ENCODE measurements at places on chromosomes 1 and 21.

DNA sequence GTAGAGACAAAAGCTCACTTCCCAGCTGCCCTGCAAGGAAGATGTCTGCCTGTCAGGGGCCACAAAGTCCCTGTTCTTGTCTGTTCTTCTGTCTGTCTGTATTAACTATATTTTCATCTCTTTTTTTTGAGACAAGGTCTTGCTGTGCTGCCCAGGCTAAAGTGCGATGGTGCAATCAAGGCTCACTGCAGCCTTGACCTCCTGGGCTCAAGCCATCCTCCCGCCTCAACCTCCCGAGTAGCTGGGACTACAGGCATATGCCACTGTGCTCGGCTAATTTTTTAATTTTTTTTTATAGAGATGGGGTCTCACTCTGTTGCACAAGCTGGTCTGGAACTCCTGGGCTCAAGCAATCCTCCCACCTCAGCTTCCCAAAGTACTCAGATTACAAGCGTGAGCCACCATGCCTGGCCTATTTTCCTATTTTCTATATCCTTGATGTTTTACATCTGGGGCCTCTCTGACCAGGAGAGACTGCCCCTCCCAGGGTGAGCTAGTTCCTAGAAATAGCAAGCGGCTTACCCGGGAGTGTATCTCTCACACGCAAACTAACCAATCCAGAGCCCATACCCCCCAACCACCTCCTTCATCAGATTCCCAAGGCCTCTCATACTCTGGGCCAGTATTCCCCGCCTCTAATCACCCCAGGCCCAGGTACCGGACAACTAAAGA, 5.4 kb upstream of the KLHDC7A start:
- no peak for DNase-seq

DNA sequence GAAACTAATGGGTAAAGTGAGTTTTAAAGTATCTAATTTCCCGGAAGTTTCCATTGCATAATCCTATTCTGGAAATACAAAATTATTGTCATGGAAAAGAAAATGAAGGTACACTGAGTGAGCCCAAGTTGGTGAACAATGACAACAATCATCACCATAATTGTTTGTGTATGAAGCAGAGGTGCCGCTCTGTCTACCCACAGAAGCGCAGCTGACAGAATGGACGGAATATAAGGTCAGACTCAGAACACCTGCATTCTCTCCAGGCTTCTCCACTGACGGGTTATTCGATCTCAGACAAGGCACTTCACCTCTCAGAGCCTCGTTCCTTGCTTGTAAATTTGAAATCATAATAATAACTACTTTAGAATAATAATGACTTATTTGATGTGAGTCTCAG, 99.1 kb upstream of the NGF start:
- no peak for DNase-seq

DNA sequence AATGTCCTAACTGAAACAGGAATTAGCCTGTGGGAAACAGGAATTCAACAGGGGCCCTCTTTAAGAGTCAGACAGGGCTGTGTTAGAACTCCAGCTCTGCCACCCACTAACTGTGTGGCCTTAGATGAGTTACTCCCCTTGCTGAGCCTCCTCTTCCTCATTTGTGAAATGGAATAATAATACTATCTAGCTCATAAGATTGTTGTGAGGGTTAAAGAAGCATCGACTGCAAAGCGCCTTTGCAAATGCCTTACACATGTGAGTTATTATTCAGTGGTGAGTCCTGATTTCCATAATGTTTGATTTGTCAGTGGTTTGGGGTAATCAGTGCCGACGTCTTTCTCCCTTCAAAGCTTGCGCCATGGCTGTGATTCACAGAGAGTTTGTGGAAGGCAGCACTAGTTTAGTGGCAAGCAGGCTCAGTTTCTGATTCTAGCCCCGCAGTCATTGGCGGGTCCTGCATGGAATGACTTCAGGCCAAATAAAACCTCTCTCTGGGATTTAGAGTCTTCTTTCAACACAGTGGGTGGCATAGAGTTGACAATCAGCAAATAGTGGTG, 388.5 kb downstream of the PLPP3 start:
- DNase-seq: no peak

DNA sequence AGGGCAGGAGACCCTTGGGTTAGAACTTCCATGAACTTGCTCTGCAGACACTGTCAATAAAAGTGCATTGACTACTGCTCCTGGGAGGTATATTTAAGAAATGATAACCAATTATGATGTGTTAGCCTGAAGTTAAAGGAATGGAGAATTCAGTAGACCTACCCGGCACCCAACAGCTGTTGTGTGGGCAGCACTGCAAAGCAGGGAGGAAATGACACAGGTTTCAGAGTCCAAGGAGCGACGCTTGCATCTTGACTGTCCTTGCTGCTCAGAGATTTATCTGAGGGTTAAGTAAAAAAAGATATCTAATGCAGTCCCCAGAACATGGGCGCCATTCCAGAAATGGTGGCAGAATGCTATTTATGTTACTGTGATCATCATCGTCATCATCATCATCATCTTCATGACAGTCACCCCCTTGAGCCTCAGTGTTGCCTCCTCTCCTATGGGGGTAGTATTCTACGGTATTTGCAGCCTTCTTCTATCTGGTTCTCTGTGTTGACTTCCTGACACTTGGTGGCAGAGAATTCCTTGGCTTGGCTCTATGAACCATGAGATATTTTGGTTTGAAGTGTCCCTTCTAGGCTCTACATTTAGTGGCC, 225.9 kb downstream of the KAZN start:
- no peak for DNase-seq

GRCh38 chr1:212504171-212504803, 71.6 kb downstream of the NENF start:
- DNase-seq: no peak

- peak; percentile 31 for DNase-seq
Measured at GRCh38 chr1:168719306-168720111, 9.5 kb downstream of the DPT start.

DNA sequence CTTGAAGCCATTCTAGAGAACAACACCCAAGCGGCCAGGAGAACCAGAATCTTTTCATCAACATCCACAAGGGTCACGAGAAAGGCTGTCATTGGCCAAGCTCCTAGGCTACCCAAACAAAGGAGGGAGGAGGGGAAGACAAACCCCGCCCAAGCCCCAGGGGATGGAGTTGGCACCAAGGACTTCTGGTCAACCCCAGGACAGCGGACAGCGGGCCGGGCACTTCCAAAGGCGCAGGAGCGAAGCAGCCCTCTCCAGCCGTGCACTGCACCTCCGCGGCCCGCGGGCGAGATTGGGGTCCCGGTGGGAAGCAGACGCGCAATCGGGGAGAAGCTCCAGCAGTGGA, at the start of gene CLIC6:
Gene CLIC6, plus strand, starts transcription at position 192 of the 346 bp plus-strand sequence. CDS start 395 bp downstream, outside the sequence.
- no peak for DNase-seq

DNA sequence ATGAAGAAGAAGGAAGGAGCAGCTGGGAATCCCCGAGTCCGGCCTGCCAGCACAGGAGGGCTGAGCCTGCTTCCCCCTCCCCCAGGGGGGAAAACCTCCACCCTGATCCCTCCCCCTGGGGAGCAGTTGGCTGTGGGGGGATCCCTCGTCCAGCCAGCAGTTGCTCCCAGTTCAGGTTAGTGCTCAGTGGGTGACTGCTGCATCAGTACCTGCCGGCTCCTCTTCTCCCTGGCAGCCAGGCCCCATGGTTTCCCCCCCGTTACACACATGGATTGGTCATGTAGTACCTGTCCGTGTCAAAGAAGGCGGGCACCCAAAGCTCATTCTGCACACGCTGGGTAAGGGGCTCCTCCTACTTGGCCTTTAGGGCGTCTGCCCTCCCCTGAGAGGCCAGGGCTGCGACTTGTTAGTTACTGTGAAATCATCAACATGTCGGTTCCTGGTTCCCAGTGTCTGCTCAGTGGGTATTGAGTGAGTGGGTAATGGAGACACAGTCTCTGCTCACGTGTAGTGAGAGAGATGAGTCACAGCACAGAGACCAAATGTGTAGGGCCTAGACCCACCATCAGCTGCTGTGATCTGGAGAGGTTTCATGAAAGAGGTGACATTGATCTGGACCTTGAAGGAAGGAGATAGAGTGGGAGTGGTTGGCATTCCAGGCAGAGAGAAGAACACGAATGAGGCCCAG, 11.5 kb downstream of the NECAP2 start:
- no peak for DNase-seq
